ENCODE measurements at places on chromosomes 1 and 21.
A peak's percentile ranks its signal among the peaks of the same experiment; 100 is the strongest.

DNA sequence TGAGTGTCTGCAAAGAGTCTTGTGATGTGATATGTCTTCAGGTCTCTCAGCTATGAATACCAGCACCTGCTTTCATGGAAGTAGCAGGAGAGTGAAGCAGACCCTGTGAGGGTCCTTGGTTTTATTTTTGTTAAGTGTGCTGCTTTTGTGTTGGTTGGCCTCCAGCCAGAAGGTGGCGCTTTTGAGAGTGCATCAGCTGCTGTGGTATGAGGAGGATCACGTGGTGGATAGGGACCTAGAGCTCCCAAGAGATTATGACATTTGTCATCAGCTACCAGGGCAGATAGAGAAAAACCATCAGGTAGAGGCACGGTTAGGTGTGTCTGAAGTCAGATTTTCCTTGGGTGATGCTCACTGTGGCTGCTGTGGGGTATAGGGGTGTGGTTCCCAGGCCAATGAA is 1232.1 kb downstream of the MRPL39 start:
- DNase-seq: no peak

- peak; percentile 33 for DNase-seq
These were observed 729 bp upstream of the CDCA8 start for GRCh38 chr1:37691497-37692077.

- peak; percentile 86 for DNase-seq
These were observed at the start of gene IRF2BP2 for GRCh38 chr1:234610061-234610665. Gene IRF2BP2, minus strand, starts transcription at chr1:234610178. Its CDS starts 684 bp downstream, at chr1:234609494.

DNA sequence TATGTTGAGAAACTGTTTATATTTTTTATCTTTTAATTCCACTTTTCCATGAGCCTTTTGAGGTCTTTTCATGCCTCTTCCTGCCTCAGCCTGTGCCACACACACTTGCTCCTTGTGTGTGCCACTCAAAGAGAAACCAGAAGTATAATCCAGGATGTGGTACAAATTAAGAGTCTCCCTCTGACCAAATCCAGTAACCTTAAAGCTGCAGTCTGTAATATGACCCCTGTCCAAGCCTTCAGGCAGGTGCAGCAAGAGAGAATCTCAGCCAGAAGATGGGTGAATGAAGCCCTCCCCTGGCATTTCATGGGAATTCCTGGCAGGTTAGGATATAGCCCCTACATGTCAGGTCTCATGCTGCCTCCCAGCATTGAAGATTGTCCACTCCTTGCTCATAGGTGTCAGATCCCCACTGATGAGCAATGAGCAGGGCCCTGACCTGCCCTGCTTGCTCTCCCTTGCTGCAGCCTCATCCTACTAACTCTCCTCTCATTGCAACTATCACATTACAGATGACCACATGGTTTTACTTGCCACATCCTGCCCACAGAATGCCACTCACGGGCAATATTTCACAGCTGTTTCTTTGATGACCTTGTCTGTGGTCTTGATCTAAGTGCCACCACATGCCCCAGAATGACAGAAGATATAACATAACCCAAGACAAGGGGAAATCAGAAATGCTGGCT is 169.3 kb downstream of the SEC16B start:
- DNase-seq: peak; percentile 56

- DNase-seq: peak; percentile 25
These were observed 558 bp upstream of the BTG3 start for GRCh38 chr21:17613242-17613676.

GRCh38 chr1:36516372-36517010 is 33.8 kb upstream of the CSF3R start:
- peak; percentile 82 for DNase-seq

GRCh38 chr1:198360208-198360729 is 180.2 kb downstream of the ATP6V1G3 start:
- no peak for DNase-seq

DNA sequence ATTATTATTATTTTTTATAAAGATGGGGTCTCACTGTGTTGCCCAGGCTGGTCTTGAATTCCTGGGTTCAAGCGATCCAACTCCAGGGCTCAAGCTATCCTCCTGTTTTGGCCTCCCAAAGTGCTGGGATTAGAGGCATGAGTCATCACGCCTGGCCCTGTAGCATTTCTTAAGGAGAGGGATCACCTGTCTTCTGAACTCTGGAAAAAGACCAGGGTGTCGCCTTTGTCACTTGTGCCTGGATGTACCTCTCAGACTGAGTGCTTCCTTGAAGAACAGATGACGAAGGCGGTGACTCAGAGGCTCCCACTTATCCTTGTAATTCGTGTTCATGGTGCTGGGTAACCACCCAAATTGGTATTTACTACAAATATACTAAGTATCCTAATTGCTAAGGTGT is 2.4 kb upstream of the CGN start:
- DNase-seq: no peak

GRCh38 chr21:22062472-22063139 is 1064.4 kb downstream of the NCAM2 start:
- DNase-seq: no peak

DNA sequence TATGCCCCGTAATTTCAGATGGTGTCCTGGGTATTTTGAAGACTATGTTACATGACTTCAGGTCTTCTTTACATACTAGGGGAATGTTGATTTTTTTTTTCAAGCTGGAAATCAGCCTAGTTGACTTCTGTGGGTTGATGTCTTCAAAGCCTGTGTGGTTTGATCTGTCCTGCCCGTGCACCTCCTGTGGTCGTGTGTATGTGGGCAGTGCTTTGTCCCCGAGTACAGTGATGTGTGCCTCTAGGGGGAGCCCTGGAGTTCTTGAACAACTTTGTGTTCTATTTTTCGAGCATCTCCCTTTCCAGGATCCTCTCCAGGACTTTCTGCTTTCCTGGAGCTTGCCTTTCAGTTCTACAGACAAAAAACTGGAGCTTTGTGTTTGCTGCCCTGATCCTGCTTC is 28.9 kb downstream of the OBSCN start:
- DNase-seq: no peak

GRCh38 chr1:7105269-7105668 is 320.0 kb downstream of the CAMTA1 start:
- DNase-seq: no peak

DNA sequence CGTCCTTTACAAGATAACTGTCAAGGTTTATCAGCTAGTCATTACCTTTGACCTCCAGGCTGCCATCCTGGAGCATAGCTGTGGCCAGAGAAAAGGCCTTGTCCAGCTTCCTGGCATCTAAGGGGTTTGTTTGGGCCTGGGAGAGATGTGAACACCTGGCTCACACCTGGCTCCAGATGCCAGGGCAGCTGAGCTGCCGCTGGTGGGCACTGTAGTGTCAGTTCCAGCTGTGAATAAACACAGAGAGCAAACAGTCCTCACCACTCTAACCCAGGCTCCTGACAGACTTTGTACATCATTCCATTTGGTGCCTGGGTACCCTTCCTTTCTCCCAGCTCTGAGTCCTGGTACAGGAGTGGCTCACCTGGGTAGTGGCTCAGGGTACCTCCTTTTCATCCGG is 14.3 kb upstream of the KCNA10 start:
- DNase-seq: no peak

DNA sequence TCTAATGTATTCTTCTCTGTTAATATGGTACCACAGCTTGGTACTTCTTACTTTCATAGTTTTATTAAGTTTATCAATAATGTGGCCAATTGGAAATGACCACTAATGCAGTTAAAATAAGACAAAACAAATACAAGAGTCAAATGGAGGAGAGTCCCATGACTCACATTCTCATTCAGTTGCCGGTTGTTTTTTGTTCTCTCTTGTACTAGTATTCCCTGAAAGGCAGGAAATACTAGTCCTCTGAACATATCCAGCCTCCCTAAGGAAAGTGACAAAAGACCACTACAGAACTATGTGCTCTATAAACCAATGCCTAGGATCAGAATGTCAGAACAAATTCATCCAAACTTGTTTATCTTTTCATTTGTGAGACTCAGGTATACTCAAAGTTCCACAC is 165.2 kb upstream of the SAMSN1 start:
- DNase-seq: no peak

Data from urothelium cell line (cell line).